ENCODE measurements at places on chromosomes 3 and 15. TPM values are rescaled to one million over a fixed set of nuclear protein-coding genes. Genes with fewer than 3 reads are reported as not detected.

DNA sequence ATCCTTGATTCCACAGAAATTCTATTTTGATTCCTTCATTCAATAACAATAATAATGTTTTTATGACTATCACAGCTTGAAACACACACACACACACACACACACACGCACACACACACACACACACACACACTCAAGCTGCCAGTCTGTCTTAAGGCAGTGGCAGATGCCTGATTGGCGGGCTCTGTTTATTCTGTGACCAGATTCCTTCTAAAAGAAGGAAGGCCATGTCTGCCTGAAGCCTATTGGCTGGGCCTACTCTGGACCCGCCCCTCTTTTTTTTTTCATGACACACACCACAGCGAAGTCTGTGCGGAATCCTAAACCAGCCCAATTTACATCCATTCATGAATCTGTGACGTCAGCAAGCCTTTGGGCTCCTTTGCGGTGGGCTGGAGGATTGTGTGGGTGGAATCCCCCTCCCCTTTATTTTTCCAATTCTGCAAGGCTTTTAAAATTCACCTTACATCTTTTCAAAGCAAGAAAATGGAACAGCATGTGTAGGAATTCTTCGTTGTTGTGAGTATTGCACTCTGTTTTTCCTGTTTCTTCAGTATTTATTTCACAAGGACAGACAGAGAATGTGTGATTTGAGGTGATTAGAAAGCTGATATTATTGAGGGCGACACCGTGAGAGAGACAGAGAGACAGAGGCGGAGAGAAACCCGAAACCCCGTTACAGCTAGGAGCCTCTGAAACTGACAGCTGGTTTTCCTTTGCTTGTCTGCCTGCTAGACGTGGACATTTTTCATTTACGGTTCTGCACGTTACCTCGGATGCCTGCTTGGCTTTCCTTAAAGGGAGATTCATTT, at the start of gene MAP3K13:
TSS of gene MAP3K13 (plus strand) at position 287 of the 812 bp plus-strand sequence. CDS start 65,446 bp downstream, outside the sequence.
- H3K4me3 ChIP-seq, result peak within 1 kb of the TSS; percentile 86
- no peaks in the 10 kb centered on the region for H3K36me3 ChIP-seq
- peak within 1 kb of the TSS; percentile 64 for H3K27ac ChIP-seq
- H3K27me3 ChIP-seq, result peaks cover 45% of the 10 kb centered on the region
- no peaks in the 10 kb centered on the region for H3K4me1 ChIP-seq
- peak; percentile 91 for DNase-seq

DNA sequence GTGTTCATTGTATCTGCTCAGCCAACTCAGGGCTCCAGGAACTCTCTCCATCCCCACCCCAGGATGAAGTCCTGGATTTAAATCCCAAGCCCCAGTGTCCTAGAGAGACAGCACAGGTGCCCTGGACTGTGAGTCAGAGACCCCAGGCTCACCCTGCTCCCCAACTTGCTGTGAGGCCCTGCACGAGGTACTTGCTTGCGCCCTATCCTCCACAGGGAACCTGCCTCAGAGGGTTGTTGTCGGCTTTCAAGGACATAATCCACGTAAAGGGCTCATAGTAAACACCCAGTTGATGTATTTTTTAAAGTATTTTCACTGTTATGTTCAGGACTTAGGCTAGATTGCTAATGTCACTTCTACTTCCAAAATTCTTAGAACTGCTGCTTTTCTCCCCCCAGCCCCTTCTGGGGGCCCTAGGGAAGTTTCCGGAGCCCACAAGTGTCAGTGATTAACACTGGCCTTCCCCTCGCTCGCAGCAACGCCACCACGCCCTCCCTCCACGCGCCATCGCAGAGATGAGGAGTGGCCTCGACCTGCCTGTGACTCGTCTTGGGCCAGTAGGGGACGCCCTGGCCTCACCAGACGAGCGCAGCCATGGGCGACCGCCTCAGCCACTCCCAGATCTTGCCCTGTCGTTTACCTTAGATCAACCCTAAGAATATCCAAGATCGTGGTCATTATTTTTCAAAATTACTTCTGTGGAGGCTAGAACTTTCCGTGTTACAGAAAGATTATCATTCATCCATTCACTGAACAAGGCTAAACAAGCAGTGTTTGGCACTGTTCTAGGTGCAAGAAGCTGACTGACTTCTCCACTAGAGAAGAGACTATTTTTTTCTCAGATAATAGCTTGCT, 6.0 kb upstream of the SRP14 start:
- no peaks in the 10 kb centered on the region for H3K36me3 ChIP-seq
- H3K4me1 ChIP-seq, result peaks cover 2% of the 10 kb centered on the region
- DNase-seq, result peak; percentile 94
- H3K27ac ChIP-seq, result no peak overlapping the region
- H3K4me3 ChIP-seq, result peak overlapping the region; percentile 15
- no peaks in the 10 kb centered on the region for H3K27me3 ChIP-seq

DNA sequence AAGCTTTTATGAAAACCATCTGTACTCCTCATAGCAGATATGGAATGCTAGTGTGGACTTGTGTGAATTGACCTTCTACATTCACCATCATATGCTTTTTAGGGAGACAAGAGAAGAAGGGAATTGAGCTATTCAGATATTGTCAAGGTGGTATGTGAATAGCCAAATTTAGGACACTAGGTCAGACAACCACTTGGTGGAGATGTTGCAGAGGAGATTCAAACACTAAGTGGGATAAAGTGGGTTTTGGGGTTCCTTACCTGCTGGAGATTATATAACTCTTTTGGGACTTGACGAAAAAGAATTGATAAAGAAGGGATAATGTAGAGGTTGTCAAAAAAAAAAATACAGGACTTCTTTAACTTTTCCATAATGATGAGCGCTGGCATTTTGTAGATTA, 231.8 kb upstream of the THRB start:
- no peaks in the 10 kb centered on the region for H3K27me3 ChIP-seq
- no peaks in the 10 kb centered on the region for H3K36me3 ChIP-seq
- H3K4me3 ChIP-seq, result no peak overlapping the region
- no peak overlapping the region for H3K27ac ChIP-seq

DNA sequence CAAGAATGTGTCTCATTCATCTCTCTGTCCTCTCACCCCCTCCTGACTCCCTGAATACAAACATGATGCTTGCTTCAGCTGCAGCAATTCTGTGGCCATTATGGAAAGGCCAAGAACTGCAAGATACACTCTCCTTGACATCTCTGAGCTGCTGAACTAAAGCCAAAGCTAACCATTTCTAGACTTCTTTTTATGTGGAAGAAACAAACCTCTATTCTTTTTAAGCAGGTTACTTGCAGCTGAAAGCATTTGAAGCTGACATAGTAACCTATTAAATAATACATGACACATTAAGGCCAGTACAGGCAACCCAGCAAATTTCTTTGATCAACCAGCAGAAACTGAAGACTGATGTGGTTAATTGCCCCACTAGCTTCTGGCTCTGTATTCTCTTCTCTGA, 17.5 kb downstream of the FHIT start:
- peaks cover 4% of the 10 kb centered on the region for H3K4me1 ChIP-seq
- DNase-seq, result no peak
- H3K27ac ChIP-seq, result no peak overlapping the region

GRCh38 chr15:91113030-91113429, 13.0 kb downstream of the SV2B start:
- H3K36me3 ChIP-seq, result no peaks in the 10 kb centered on the region
- H3K4me3 ChIP-seq, result no peak overlapping the region
- no peak overlapping the region for H3K27ac ChIP-seq
- peaks cover 91% of the 10 kb centered on the region for H3K27me3 ChIP-seq

DNA sequence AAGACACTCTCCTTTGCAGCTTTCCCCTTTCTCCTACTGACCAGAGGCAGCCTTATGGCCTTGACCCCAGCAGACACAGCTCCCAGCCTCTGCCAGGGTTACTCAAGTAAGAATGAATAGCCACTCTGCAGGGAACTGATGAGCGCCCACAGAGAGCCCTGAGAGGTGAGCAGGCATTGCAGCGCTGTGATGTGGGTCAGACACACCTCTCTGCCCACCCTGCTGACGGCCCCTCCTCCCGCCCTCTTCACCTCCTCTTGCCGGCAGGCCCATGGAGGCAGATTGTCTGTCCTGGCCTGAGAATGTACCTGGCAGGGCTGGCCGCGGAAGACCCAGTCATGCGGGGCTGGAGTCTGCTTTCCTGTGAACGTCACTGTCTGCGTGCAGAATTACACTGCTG, 512.6 kb upstream of the PPP2R3A start:
- H3K27ac ChIP-seq, result no peak overlapping the region
- H3K27me3 ChIP-seq, result peaks cover 66% of the 10 kb centered on the region
- H3K36me3 ChIP-seq, result no peaks in the 10 kb centered on the region
- no peaks in the 10 kb centered on the region for H3K4me1 ChIP-seq

DNA sequence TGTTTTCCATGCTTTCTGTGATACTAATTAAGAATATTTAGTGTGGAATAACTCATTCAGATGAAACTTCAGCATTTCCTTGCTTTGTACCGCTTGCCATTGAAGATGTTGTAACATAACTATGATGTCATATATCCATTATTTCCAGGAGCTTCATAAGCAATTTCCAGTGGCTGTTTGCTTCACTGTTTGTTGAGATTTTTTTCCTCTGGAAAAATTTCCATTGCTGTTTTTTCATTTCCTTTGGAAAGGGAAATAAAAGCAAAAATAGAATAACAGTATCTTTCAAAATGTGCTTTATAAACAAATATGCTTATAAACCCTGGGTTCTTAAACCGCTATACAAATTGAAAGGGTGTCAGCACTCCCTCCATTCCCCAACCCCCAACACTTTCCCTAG, 319.6 kb upstream of the SEMA6D start:
- no peak overlapping the region for H3K4me3 ChIP-seq
- H3K27ac ChIP-seq, result no peak overlapping the region
- H3K4me1 ChIP-seq, result no peaks in the 10 kb centered on the region
- H3K36me3 ChIP-seq, result no peaks in the 10 kb centered on the region
- no peaks in the 10 kb centered on the region for H3K27me3 ChIP-seq
- no peak for DNase-seq

- no peaks in the 10 kb centered on the region for H3K4me1 ChIP-seq
- no peak overlapping the region for H3K4me3 ChIP-seq
- no peak for DNase-seq
- no peak overlapping the region for H3K27ac ChIP-seq
- peaks cover 2% of the 10 kb centered on the region for H3K27me3 ChIP-seq
Measured at GRCh38 chr3:13066834-13067233, 6.4 kb downstream of the IQSEC1 start.

DNA sequence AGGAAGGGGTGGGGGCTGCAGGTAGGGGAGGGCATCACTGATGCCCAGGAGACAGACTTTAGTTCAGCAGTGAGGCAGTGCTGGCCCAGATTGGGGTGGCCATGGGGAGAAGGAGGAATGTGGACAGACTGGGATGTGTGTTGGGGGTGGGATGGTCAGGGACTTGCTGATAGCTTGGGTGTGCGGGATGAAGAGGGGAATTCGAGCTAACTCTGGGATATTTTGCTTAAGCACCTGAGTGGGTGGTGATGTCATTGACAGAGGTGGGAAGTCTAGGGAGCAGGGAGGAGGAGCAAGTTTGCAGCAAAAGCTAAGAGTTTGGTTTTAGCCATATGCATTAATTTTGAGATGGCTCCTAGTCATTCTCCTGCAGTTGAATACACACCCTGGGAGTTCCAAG, 207.5 kb downstream of the RPLP1 start:
- H3K27ac ChIP-seq, result no peak overlapping the region
- no peaks in the 10 kb centered on the region for H3K36me3 ChIP-seq

GRCh38 chr3:159144891-159145290, 343.0 kb downstream of the MFSD1 start:
- peaks cover 6% of the 10 kb centered on the region for H3K4me1 ChIP-seq
- H3K27ac ChIP-seq, result no peak overlapping the region
- peaks cover 89% of the 10 kb centered on the region for H3K27me3 ChIP-seq
- DNase-seq, result no peak

- H3K4me3 ChIP-seq, result no peak overlapping the region
- DNase-seq, result no peak
- peak overlapping the region; percentile 68 for H3K27ac ChIP-seq
Measured at GRCh38 chr3:132841621-132842020, 119.4 kb upstream of the NPHP3 start.

GRCh38 chr3:98587654-98588053, 5.8 kb downstream of the CPOX start:
- DNase-seq, result no peak
- H3K4me3 ChIP-seq, result no peak overlapping the region
- H3K4me1 ChIP-seq, result no peaks in the 10 kb centered on the region

The RFX7 gene
- total RNA-seq, result 19.3 TPM

The TRAK1 gene
- 32.0 TPM for total RNA-seq

The TLR9 gene
- total RNA-seq, result not detected

The TRIM42 gene
- not detected for total RNA-seq

Measured in endodermal cell (in vitro differentiated cells).